ENCODE measurements at places on chromosomes 6 and 20. TPM values are rescaled to one million over a fixed set of nuclear protein-coding genes. Genes with fewer than 3 reads are reported as not detected.

Gene PLCB4
- total RNA-seq = 38.9 TPM

Gene CPXM1
- total RNA-seq = 10.6 TPM

Gene ZNF334
- total RNA-seq = 8.5 TPM

Gene PABPC1L
- total RNA-seq = 50.2 TPM

Gene GATA5
- not detected for total RNA-seq

Gene KIAA0408
- total RNA-seq = 19.6 TPM

Gene MAP7
- total RNA-seq = 3.3 TPM

Gene SASH1
- 13.3 TPM for total RNA-seq

Gene NDUFAF5
- total RNA-seq = 27.3 TPM

Gene MACROD2
- total RNA-seq = 2.4 TPM

GRCh38 chr6:157724960-157725741, 97.9 kb upstream of the SNX9 start:
- no peak for DNase-seq
- peaks cover 2% of the 10 kb centered on the region for H3K27me3 ChIP-seq
- H3K36me3 ChIP-seq = no peaks in the 10 kb centered on the region
- H3K4me1 ChIP-seq = no peaks in the 10 kb centered on the region

- H3K27me3 ChIP-seq = no peaks in the 10 kb centered on the region
- DNase-seq = no peak
- peaks cover 5% of the 10 kb centered on the region for H3K4me1 ChIP-seq
- no peak overlapping the region for H3K4me3 ChIP-seq
These were observed 125.6 kb downstream of the TSHZ2 start for GRCh38 chr20:53097791-53098190.

- H3K4me3 ChIP-seq = no peak overlapping the region
- peaks cover 28% of the 10 kb centered on the region for H3K4me1 ChIP-seq
- DNase-seq = peak; percentile 86
- H3K36me3 ChIP-seq = no peaks in the 10 kb centered on the region
- peak overlapping the region; percentile 87 for H3K27ac ChIP-seq
These were observed 8.7 kb upstream of the APCDD1L start for GRCh38 chr20:58523971-58524315.

DNA sequence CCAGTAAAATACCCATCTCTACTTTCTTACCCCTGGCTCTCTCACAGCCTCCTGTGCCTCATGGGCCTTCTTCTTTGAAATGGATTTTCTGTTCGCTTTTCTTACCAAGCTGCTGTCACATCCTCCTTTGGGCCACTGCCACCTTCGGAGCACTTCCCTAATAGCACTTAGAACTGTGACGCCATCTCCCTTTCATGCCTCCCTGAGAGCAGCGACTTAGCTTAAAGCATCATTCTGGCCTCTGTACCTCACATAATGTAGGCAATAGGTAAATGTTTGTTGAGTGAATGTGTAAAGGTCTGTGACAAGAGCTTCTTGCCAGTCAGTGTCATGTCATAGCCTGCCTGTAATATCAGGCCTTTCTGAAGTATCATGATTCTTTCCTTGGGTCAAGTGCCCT, 78.8 kb downstream of the ADGRG6 start:
- peaks cover 20% of the 10 kb centered on the region for H3K4me1 ChIP-seq
- H3K4me3 ChIP-seq = no peak overlapping the region
- no peaks in the 10 kb centered on the region for H3K27me3 ChIP-seq
- no peak for DNase-seq
- H3K36me3 ChIP-seq = no peaks in the 10 kb centered on the region

- H3K36me3 ChIP-seq = no peaks in the 10 kb centered on the region
- H3K4me1 ChIP-seq = peaks cover 18% of the 10 kb centered on the region
- DNase-seq = peak; percentile 99
These were observed 271.2 kb downstream of the PRL start for GRCh38 chr6:22025468-22026163.

DNA sequence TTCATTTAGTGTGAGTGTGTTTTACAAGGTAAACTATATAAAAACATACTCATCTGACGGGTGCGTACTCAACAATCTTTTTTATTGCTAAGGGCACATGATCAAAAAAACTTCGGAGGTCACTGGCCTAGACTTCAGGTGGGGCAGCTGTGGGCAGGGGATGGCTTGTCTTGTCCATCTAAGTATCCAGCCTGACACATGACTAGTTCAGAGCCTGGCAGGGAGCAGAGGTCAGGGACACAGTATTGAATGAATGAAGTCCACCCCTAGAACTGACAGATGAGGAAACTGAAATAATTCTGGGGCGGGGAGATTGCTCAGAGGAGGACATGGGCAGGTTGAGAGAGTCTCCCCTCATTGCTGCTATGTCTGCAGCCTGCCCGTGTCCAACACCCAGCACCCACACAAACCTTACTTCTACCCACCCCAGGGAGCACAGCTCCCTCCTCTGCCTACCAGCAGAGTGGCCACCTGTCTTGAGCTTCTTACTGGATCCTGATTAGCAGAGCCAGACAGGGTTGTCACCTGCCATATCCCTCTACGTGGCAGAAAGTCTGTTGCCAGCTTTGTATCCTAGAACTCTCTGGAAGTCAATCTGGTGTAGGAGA, 48.9 kb downstream of the MRPL14 start:
- peaks cover 20% of the 10 kb centered on the region for H3K4me1 ChIP-seq
- no peak overlapping the region for H3K4me3 ChIP-seq
- H3K36me3 ChIP-seq = no peaks in the 10 kb centered on the region
- H3K27ac ChIP-seq = no peak overlapping the region
- no peak for DNase-seq

GRCh38 chr20:24487648-24488047, 18.2 kb downstream of the SYNDIG1 start:
- no peak for DNase-seq
- H3K27me3 ChIP-seq = no peaks in the 10 kb centered on the region
- H3K4me3 ChIP-seq = no peak overlapping the region
- no peaks in the 10 kb centered on the region for H3K4me1 ChIP-seq

GRCh38 chr6:130035211-130035610, 16.8 kb downstream of the L3MBTL3 start:
- H3K4me1 ChIP-seq = peaks cover 19% of the 10 kb centered on the region
- DNase-seq = no peak
- no peak overlapping the region for H3K27ac ChIP-seq
- no peaks in the 10 kb centered on the region for H3K27me3 ChIP-seq

DNA sequence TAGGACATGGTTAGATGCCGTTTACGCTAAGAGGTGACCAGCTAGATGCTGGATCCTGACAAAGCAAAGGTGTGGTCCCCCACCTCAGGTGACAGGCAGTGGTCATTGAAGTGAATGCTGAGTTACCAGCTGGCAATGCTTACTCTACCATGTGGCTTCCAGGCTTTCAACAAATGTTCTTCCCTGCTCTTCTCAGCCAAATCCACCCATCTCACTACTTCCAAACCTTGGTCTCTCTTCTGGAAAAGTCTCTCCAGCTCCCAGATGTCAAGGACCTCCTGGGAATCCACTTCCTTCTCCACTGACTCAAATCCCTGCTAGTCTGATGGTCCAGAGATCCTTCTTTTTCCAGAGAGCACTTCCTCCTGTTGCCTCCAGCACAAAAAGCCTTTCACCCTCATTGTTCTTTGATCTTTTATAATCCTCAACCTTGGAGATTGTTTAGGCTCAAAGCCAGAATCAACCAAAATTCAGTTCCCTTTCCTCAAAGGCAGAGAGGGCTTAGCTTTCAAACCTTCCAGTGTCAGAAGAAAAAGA, 228.0 kb downstream of the ZNF217 start:
- H3K27ac ChIP-seq = no peak overlapping the region
- H3K36me3 ChIP-seq = no peaks in the 10 kb centered on the region
- no peaks in the 10 kb centered on the region for H3K27me3 ChIP-seq

DNA sequence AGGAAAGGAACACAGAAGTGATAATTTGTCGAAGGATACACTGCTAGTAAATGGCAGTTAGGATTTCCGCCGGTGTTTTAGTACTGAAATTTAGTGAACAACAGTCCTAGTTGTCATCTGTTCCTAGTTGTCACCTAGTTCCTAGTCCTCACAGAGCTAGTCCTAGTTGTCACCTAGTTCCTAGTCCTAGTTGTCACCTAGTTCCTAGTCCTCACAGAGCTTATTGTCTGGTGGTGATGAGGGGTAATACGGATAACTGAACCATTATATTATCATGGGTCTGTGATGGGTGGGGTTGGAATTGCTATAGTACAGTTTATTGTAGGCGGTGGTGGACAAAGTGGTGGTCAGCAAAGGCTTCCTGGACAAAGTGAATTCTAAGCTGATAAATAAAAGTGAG, 1.8 kb downstream of the SNRNP48 start:
- H3K4me3 ChIP-seq = no peak overlapping the region
- no peak for DNase-seq

DNA sequence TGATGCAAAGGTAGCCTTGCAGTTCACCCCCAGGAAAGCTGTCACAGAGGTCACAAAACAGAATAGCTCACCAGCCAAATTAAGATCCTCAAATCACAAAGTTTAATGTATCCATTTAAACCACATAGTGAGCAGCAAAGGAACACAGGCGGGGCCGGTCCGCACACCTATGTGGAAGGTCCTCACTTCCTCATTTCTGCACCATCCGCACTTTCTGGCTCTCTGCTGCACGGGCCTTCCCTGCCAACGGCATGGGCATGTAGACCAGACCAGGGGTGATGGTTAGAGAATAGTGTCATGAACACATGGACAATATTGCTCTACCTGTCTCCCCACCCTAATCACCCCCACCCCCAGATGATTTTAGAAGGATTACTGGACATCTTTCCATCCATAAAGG, 12.1 kb upstream of the TBXT start:
- H3K36me3 ChIP-seq = no peaks in the 10 kb centered on the region
- no peaks in the 10 kb centered on the region for H3K27me3 ChIP-seq
- no peak overlapping the region for H3K4me3 ChIP-seq

GRCh38 chr20:49283703-49284625, 6.1 kb upstream of the ZNFX1 start:
- no peak overlapping the region for H3K27ac ChIP-seq
- peak overlapping the region; percentile 96 for H3K4me3 ChIP-seq
- H3K4me1 ChIP-seq = peaks cover 68% of the 10 kb centered on the region
- peaks cover 93% of the 10 kb centered on the region for H3K36me3 ChIP-seq

DNA sequence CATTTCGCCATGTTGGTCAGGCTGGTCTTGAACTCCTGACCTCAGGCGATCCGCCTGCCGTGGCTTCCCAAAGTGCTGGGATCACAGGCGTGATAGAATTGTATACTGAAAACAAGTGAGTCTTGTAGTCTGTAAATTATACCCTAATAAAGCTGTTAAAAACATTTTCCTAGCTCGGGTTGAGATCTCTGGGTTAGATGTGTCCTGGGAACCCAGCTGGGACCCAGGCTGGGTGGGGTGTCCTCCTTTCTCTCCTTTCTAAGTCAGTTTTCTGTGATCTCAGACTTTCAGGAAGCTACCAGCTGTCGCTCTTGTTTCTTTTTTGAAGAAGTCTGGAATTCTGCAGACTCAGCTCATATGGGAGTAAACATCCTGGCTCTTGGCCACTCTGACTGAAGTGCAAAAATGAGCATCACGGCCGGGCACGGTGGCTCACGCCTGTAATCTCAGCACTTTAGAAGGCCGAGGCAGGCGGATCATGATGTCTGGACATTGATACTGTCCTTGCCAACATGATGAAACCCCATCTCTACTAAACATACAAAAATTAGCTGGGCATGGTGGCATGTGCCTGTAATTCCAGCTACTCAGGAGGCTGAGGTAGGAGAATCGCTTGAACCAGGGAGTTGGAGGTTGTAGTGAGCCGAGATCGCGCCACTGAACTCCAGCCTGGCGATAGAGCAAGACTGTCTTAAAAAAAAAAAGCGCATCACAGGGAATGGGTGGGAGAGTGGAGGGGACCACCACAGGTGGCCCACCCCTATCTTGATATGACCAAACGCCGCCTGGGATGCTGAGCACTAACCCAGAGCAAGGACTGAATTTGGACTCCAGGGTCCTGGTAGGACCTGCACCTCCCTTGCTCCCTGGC, 9.9 kb upstream of the PCIF1 start:
- no peak for DNase-seq
- H3K36me3 ChIP-seq = no peaks in the 10 kb centered on the region
- no peak overlapping the region for H3K4me3 ChIP-seq
- no peak overlapping the region for H3K27ac ChIP-seq

- H3K27me3 ChIP-seq = no peaks in the 10 kb centered on the region
- H3K27ac ChIP-seq = no peak overlapping the region
- H3K4me3 ChIP-seq = no peak overlapping the region
These were observed 13.7 kb upstream of the SIRPB1 start for GRCh38 chr20:1633535-1633934.

DNA sequence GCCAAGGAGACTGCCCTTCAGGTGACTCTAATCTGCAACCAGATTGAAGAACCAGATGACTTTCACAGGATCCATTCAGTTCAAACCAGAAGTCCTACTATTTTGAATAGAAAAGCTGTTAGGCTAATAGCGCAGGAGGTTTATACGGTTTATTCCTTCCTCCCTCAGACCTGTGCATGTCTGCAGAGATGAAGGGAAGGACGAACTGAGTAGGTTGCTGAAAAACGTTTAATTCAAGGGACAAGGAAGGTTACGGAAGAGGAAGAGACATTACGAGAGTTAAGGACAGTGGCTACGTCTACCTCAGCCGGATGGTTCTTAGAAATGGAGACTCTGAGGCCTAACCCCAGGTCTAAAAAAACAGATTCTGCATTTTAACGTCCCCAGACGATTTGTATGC, 978 bp downstream of the AURKA start:
- H3K4me3 ChIP-seq = peak overlapping the region; percentile 96
- peak overlapping the region; percentile 95 for H3K27ac ChIP-seq
- no peak for DNase-seq
- peaks cover 22% of the 10 kb centered on the region for H3K36me3 ChIP-seq
- peaks cover 18% of the 10 kb centered on the region for H3K4me1 ChIP-seq

GRCh38 chr20:18394363-18394762, 72.5 kb downstream of the DZANK1 start:
- no peak overlapping the region for H3K4me3 ChIP-seq
- H3K27ac ChIP-seq = no peak overlapping the region
- DNase-seq = no peak
- H3K27me3 ChIP-seq = no peaks in the 10 kb centered on the region
- no peaks in the 10 kb centered on the region for H3K4me1 ChIP-seq

DNA sequence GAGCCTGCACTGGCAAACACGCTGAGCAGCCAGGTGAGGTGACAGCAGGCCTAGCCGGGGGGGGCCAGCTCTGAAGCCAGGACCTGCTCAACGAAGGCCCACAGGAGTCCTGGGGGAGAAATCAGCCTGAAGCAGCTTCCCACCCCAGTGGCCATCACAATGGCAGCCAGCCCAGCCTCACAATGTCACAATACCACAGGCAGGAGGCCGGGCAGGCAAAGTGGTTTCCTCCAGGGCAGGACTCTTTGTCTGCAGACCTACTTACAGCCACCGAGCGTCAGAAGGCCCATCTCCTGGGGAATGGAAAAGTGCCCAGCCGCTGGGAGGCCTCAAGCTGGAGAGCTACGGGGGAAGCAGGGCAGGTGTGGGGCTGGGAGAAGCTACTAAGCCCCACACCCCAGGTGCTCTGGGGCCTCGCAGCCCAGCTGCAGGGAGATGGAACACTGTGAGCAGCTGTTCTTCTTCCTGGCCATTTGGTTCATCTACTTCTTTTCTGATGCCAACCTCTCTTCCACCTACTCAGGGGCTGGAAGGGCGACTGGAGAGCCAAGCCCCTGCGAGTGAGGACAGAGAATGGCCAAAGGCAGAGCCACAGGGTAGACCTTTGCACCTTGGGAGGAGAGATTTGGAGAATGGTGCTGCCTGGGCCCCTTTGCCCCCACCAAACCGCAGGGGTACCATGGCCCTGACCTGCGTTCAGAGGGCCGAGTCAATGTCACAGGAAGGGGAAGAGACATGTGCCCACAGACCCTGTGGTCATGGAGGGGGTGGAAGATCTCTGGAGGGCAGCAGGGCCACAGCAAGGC, 22.3 kb upstream of the AVP start:
- H3K36me3 ChIP-seq = no peaks in the 10 kb centered on the region
- H3K4me3 ChIP-seq = no peak overlapping the region
- H3K27ac ChIP-seq = no peak overlapping the region
- no peaks in the 10 kb centered on the region for H3K4me1 ChIP-seq
- no peak for DNase-seq
- H3K27me3 ChIP-seq = no peaks in the 10 kb centered on the region
